ENCODE measurements at places on chromosomes 13 and 19.

DNA sequence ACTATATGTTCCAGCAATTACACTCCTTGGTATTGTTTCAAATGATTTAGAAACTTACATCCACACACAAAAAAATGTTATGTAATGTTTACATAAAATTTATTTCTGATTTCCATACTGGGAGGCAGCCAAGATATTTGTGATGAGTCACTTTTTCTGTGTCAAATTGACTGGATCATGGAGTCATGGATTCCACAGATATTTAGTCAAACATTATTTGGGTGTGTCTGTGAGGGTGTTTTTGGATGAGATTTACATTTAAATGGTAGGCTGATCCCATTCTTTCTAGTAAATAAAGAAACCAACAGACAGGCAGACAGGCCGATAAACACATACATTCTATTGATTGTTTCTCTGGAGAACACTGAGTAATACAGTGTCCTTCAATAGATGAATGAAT lies 562.8 kb downstream of the SLITRK6 start:
- DNase-seq, result no peak

GRCh38 chr19:45554481-45554880 lies 30.1 kb downstream of the OPA3 start:
- no peak for DNase-seq

DNA sequence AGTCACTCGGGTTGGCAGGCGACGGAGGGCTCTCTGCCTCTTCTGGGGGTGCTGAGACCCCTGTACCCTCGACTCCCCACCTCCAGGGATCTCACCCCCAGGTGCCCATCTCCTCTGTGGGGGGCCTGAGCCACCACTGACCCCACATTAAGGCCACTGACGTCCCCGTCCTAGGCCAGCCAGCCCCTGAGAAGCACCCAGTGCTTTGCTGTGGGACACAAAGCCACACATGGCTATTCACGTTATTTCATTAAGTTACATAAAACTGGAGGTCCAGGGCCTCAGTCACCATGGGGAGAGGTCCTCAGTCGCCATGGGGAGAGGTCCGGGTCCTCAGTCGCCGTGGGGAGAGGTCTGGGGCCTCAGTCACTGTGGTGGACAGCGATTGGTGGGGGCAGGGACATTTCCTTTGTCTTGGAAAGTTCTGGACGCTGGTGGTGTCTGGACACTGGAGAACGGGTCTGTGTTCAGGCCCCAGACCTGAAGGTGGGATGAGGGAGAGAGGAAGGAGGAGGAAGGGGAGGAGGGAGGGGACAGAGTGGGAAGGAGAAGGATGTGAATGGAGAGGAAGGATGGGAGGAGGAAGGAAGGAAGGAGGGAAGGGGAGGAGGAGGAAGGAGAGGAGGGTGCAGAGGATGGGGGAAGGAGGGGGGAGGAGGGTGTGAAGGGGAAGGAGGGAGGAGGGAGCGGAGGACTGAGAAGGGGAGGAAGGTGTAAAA lies 3.9 kb upstream of the EFNA2 start:
- DNase-seq, result no peak

- no peak for DNase-seq
Measured at GRCh38 chr19:48920949-48921348, 12.6 kb upstream of the DHDH start.

GRCh38 chr19:10836479-10837330 lies 693 bp upstream of the TMED1 start:
- DNase-seq, result peak; percentile 76

GRCh38 chr19:1307320-1307719 lies 21.6 kb downstream of the EFNA2 start:
- DNase-seq, result no peak

DNA sequence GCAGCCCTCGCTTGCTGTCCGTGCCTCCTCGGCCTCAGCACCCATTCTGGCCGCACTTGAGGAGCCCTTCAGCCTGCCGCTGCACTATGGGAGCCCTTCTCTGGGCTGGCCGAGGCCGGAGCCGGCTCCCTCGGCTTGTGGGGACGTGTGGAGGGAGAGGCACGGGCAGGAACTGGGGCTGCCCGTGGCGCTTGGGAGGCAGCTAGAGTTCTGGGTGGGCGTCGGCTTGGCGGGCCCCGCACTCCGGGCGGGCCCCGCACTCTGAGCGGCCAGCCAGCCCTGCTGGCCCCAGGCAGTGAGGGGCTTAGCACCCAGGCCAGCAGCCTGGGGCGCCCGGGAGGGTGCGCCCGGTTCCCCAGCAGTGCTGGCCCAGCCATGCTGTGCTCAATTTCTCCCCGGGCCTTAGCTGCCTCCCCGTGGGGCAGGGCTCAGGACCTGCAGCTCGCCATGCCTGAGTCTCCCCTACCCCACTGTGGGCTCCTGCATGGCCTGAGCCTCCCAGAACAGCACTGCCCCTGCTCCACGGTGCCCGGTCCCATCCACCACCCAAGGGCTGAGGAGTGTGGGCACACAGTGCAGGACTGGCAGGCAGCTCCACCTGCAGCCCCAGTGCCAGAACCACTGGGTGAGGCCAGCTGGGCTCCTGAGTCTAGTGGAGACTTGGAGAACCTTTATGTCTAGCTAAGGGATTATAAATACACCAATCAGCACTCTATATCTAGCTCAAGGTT lies 240.0 kb upstream of the PRR20A start:
- no peak for DNase-seq

- DNase-seq, result no peak
Measured at GRCh38 chr19:33464010-33464732, 57.4 kb downstream of the PEPD start.

DNA sequence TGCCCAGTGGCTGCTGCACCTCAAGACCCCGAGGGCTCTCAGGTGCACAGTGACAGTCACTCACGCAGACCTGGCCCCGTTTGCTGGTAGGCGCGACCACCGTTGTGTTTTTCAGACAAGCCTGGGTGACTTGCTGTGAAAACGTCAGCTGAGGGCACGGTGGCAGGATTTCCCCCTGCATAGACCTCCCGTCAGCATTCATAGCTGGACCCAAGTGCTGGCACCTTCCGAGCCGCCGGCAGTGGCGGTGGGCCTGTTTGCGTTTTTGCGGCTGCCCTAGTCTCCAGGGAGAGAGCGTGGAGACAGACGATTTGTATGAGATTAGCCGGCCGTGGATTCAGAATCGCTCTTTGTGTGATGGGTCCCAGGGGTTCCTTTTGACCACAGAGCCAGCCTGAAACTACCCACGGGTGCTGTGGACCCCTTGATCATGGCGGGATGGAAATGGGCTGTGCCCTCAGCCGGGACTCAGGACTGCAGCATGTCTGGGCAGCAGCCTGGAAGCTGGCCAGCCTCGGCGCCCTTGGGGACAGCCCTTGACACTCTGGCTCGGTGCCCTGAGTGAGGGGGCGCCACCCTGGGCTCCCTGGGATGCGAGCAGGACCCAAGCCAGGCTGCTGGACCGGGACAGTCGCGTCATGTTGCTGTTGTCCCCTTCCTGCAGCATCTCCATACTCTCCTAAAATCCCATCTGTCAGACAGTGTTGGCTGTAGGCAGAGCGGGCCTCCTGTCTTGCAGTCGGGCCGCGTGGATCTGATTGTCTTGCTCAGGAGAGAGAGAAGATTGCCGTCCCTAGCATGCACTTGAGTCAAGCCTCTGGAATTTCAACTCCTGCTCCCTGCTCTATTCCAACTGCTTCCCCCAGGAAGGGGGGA lies 8.6 kb downstream of the KDM4B start:
- DNase-seq, result no peak

DNA sequence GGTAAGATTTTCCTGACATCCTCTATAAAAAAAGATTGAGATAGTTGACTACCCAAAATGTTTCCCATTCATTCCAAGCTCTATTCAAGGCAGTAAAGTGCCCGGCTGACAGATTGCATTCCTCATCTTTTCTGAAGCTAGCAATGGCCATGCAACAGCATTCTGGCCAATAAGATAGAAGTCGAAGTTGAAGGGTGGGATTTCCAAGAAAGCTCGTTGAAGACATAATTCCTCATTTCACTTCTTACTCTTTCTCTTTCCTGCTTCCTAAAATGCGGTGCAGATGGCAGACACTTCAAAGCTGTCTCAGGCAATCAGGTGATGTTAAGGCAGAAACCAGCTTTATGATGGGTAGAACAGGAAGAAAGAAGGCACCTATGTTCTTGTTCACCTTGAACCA lies 13.4 kb upstream of the ALOX5AP start:
- DNase-seq, result no peak

- DNase-seq, result no peak
Measured at GRCh38 chr19:2079076-2079864, 16.9 kb downstream of the MOB3A start.

DNA sequence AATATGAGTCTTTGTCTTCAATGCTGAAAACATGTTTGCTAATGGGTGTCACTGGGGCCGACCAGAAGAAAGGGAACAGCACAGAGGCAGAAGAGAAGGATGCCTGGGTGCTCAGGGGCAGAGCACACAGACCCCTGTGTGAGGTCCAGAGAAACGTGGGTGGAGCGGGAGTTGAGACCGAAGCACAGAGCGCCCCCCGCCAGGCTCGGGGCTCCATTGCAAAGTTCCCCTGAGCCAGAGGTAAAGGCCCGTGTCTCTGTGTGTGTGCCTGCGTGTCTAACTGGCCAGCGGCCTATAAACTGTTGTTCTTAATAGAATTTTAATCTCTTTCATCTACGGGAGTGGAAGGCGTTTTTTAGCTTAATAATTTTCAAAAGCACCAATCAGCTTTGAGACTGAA lies 343.1 kb downstream of the TEX29 start:
- no peak for DNase-seq

GRCh38 chr19:14943601-14944000 lies 2.3 kb downstream of the OR7C2 start:
- DNase-seq, result no peak

DNA sequence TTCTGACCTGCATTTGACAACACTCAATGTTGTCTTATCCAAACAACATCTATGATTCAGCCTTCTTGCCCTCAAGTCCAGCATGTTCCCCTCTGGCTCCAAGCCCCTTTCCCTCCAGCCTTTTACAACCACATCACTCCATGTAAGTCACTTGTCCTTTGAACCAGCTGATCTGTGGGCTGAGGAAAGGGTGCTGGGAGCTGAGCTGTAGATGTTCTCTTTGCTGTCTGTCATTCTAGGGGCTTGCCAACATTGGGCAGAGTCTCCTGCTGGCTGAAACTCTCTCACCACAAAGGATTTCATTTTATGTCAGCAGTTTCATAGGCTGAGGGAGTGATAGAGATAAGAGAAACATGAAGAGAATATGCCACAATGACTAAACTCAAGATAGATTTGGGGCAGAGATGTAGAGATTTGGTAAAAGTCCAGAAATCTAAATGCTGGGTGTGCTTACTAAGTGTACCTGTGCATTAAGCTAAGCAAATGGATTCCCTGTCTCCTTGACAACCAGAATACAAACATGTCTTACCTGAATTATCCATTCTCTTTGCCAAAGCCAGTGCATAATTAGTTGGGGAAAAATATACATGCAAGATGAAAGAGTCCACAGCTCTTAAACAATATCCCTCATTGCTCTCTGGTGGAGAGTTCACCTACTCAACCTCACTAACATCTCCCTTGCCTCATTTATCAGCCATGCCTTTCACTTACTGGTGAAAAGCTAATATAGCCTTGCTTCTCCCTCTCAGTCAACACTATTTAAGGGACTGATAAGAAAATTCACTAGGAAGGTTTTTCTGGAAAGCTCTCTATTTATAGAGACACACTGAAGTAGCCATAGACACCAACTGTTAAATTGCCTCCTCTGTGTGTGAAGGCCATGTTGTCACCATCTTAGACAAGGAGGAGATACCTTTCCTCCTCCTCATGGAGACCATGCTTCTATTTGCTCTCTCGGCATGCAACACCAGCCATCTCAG lies 175.5 kb upstream of the SERP2 start:
- DNase-seq, result no peak

GRCh38 chr13:80030491-80030890 lies 310.4 kb downstream of the SPRY2 start:
- DNase-seq, result no peak

GRCh38 chr19:45863840-45864628 lies at the start of gene FOXA3:
Gene FOXA3, plus strand, starts transcription at chr19:45864326. Its CDS starts 131 bp downstream, at chr19:45864457.
- DNase-seq, result no peak

- no peak for DNase-seq
Measured at GRCh38 chr19:18967358-18968146, 26.5 kb upstream of the HOMER3 start.

DNA sequence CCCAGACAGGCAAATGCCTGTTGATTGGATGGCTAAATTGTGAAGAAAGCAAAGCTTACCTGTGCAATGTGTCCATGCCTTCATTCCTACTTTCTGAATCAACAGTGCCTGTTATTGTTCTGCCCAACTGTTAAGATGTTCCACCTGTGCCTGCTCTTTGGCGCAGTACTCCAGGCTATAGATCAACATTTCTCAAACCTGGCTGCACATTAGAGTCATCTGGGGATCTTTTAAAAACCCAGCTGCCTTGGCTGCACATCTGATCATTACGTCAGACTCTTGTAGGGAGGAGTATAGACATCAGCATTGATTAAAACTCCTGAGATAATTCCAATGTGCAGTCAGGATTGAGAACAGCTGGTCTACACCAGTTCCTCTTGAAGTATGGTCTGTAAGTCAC lies 16.2 kb upstream of the CPB2 start:
- DNase-seq, result no peak

- no peak for DNase-seq
Measured at GRCh38 chr13:34207872-34208271, 389.9 kb downstream of the RFC3 start.

- no peak for DNase-seq
Measured at GRCh38 chr13:77696879-77697216, 639 bp upstream of the SLAIN1 start.

DNA sequence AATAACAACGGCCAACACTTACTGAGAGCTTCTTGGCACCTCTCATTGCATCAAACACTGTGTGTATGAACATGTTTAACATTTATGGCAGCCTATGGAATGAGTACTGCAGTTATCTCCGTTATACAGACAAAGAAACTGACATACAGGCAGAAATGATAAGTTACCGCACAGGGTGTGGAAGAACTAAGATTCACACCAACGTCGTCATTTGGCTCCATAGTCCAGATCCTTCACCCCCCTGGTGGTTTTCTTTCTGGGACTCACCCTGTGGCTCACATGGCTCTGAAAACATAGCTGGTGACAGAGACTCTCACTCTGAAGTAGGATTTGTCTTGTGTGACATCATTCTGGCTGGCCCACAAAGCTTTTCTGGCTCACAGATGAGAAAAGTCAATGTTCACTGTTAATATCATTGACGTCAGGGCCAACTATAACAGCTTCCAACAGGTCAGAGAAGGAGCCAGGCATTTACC lies 230.1 kb downstream of the DLEU7 start:
- no peak for DNase-seq

- DNase-seq, result no peak
Measured at GRCh38 chr19:4108767-4109625, 14.9 kb downstream of the MAP2K2 start.
